COR-L47 (cell line): ENCODE measurements at places on chromosomes 13 and 19.
A peak's percentile ranks its signal among the peaks of the same experiment; 100 is the strongest.

GRCh38 chr13:107721125-107721869 is 494.0 kb downstream of the LIG4 start:
- DNase-seq: peak; percentile 48

- no peak for DNase-seq
Measured at GRCh38 chr19:6773323-6773931, 919 bp downstream of the VAV1 start.

- no peak for DNase-seq
Measured at GRCh38 chr19:48043675-48044258, at the start of gene CABP5. Gene CABP5 (minus strand): TSS chr19:48044079. CDS start chr19:48043922, 157 bp downstream.

DNA sequence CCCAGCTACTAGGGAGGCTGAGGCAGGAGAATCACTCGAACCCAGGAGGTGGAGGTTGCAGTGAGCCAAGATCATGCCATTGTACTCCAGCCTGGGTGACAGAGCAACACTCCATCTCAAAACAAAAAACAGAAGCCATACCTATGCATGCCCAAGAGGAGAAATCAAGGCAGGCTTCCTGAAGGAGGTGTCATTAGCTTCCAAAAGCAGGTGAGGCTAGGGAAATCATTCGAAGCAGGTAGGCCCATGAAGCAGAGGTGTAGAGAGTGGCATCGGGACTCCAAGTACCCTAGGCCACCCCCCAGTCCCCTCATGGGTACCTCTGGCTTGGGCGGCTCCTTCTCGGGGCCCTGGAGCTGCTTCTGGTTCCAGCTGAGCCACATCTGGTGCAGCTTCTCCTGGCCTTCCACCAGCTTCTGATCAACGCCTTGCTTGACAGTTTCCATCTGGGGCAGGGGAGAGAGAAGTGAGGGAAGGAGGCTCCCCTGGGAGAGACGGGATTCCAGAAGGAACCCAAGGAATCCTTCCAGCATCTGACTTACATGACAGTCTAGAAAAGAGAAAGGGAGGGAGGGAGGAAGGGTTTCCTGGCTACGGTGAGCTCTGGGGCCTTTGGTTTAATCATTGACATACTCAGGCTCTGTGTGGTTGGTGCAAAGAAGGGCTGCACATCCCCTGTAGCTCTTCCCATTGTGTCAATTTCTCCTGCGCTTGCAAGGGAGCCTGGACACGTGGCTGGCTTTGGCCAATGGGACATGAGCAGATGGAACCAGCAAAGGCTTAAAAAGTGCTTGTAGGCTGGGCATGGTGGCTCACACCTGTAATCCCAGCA is 13.1 kb upstream of the TICAM1 start:
- no peak for DNase-seq

DNA sequence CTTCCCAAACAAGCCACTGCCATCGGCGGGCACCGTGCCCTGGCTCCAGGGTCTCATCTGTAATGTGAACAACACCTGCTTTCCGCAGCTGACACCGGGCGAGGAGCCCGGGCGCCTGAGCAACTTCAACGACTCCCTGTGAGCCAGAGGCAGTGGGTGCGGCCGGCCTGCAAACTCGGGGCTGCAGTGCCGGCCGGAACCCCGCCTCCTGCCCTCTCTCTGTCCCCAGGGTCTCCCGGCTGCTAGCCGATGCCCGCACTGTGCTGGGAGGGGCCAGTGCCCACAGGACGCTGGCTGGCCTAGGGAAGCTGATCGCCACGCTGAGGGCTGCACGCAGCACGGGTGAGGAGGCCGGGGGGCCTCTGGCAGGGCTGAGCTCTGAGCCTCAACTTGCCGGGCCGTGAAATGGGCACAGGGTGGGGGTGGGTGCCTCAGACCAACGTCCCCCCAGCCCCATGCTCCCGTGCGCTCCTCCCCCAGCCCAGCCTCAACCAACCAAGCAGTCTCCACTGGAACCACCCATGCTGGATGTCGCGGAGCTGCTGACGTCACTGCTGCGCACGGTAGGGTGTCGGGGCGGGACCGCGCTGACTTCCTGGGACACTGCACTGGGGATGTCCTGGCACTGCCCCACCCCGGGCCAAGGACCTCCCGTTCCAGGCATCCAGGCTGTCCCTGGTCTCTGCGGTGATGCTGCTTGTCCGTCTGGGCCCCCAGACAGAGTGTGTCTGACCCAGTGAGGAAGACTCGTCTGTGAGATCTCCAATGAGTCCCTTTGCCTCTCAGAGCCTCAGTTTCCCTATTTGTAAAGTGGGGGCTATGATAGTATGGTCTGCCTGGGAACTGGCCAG is 2.2 kb downstream of the ABCA7 start:
- DNase-seq: no peak

DNA sequence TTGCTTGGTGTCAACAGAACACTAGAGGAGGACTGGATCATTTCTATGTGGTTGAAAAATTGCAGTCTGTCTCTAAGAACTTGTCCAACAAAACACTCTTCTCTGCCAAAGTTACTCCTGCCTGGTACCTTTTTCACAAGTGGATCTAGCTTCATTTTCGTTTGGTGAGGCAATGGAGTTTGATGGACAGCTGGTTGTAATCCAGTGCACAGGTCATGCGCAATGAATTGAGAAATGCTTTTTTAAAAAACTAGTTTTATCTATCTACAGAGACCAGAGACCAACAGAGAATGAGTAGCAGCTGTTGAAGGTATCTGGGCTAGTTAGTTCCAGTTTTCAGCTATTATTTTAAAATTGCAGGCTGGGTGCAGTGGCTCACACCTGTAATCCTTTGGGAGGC is 12.0 kb upstream of the KBTBD6 start:
- DNase-seq: no peak

DNA sequence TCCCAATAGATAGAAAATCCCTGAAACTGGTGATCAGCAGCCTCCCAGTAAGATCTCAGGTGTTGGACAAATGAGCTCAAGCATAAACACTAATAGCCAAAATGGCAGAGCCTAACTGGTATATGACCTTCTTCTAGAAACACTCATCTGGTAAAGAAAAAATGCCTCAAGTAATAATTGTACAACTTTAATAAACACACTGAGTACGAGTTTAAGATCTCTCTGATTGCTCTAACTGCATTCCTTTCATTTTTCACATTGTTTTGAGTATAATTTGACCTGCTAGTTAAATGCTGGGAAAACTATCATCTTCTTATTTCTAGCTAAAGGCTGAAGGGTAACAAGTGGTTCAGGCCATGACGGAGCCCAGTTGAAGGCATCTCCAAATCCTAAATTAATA is 2009.5 kb upstream of the PCDH20 start:
- no peak for DNase-seq

GRCh38 chr19:33134571-33135041 is 2.7 kb downstream of the WDR88 start:
- no peak for DNase-seq

DNA sequence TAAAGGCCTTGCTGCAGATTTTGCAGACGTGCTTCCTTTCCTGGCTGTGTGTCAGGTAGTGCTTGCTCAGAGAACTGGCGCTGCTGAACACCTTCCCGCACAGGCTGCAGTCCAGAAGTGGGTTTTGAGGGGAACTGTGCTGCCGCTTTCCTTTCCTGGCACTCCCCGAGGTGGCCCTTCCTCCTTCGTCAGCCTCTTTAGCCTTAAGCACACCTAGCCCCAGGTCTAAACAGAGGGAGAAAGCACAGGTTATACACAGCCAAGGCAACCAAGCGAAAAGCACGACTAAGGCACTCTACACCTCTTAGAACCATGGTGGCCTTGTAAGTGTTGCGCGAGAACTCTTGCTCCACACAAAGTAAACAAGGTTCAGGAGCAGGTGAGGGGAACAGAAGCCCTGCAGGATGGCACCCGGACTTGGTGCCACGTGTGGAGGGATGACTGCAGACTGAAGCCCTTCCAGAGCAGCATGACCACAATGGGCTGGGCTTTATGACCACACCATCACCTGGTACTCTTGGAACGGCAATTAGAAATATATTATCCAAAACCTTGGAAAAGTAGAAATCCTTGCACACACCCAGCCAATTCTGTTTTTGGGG is 23.6 kb downstream of the ZNF541 start:
- no peak for DNase-seq

GRCh38 chr19:5339198-5339949 is 1.2 kb downstream of the PTPRS start:
- DNase-seq: no peak

DNA sequence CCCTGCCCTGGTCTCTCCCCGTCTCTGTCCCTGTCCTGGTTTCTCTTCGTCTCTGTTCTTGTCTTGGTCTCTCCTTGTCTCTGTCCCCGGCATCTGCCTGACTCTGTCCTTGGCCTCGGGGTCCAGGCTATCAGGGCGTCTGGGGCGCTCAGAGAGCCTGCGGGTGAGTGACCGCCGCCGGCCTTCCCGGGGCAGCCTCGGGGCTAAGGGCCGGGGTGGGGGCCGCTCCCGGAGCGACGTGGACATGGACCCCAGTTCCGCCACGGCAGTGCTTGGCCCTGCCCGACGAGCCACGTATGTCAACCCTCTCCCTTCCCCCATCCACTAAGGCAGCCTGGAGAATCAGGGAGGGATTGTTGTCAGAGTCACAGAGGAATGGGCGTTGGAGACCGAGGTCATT is 14.8 kb downstream of the ARHGEF1 start:
- no peak for DNase-seq

DNA sequence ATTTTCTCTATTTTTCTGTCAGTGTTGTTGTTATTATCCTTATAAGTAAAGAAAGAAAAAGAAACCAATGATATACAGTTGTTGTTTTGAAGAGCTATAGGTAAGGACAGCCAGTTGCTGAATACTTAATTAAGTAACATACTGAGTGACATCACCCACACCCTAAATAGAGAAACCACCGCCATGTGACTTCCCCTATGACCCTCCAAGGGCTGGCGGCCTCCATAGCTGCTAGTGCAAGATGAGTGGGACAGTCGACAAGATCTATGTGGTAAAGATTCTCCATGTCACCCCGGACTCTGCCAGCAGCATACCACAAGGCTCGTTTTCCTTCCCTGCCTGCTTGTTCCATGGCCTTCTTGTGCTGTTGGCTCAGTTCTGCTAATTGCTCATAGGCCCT is 221.1 kb downstream of the DNAJC15 start:
- no peak for DNase-seq

DNA sequence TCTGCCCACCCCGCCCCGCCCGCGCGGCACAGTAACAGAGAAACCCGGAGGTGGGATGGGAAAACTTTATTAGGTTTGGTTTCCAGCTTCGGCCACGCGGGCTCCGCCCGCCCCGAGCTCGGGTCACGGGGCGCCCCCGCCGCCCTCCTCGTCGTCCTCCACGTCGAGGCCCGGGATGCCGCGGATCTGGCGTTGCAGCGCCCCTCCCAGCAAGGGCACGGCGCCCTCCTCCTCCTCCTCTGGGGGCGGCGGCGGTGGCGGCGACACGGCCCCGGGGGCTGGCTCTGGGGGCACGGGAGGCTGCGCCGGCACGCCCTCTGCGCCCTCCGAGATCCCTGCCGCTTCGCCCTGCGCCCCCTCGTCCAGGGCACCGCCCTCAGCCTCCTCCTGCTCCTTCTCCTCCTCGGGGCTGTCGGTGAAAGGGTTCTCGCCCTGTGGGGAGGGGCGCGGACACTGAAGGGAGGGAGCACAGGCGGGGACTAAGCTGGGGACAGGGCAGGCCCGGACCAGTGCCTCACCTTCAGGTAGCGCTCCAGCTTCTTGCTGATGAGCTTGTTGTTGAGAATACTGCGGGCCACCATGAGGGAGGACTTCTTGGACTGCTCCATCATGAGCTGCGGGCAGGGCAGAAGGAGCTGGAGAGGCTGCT is 536 bp upstream of the AKAP8 start:
- DNase-seq: peak; percentile 43

DNA sequence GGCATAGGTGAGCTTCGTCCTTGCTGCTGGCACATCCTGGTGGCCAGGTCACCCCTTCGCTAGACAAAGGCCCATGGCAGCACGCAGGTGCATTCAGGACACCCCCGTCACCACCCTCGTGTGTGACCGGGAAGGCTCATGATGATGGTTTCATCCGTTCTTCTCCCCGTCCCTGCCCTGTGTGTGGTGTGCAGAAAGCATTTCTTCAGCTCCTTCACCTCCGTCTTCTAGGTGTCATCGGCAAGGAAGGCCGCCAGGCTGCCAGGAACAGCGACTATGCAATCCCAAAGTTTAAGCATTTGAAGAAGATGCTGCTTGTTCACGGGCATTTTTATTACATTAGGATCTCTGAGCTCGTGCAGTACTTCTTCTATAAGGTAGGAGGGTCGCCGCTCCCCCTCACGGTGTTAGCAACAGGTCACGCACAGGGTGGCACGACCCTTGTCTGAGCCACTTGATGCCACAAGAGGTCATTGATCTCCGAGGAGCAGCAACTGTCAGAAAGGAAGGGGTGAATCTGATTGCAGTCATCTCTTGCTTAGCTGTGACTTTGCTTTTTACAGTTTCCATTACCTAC is 111.0 kb upstream of the MCF2L start:
- DNase-seq: no peak

DNA sequence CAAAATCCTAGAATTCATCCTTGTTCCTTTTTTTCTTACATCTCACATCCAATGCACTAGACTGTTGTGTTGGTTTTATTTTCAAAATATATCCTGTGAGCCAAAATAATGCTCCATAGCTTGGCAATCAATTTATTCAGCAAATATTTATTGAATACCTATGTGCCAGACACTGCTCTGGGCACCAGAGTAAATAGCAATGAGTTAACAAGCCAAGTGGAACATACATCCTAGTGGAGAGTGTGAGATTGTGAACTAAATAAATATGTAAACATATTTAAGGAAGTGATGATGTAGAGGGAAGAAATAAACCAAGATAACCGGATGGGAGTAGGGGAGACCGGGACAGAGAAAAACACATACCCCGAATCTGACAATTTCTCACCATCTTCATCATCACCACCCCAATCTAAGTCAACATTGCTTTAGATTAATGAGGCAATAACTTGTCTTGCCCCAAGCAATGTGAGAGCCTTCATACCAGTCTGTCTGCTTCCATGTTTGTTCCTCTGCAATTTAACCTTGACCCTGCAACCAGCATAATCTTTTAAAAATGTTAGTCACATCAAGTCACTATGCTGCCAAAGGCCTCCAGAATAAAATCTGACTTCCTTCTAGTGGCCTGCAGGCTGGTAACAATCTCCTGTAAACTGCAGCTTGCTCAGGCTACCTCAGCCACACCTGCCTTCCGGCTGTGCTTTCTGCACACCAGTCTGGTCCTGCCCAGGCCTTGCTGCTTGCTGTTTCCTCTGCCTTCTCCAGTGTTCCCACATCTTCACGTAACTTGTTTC is 199.2 kb downstream of the DLEU7 start:
- no peak for DNase-seq

- DNase-seq: no peak
Measured at GRCh38 chr13:77696879-77697216, 639 bp upstream of the SLAIN1 start.

DNA sequence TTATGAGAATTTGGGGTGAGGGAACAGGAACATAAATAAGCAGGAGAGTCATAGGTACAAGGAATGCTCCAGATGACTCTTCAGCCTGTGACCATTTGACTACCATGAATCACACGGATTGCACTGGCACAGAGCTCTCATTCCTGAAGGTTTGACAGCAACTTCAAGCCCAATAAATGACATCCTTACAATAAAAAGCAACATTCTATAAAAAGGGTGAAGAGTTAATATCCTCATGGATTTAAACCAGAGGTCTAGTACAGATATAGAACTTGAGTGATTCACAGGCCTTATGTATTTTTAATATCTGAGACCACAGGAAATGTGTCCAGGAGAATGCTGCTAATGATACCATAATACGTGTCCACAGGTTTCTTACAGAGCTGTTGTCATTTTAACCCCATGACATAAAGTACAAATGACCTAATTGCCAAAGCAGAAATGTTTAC is 158.1 kb downstream of the IRS2 start:
- no peak for DNase-seq

GRCh38 chr13:77338961-77339401 is 12.1 kb upstream of the MYCBP2 start:
- DNase-seq: no peak

- DNase-seq: peak; percentile 79
Measured at GRCh38 chr19:55447421-55448174, 4.5 kb upstream of the SHISA7 start.
